HEK293T (cell line): ENCODE measurements at places on chromosomes 6 and 20.

GRCh38 chr20:60001108-60001507 is 42.9 kb downstream of the CDH26 start:
- DNase-seq: no peak

GRCh38 chr6:124869416-124869815 is 92.8 kb upstream of the RNF217 start:
- no peak for DNase-seq

DNA sequence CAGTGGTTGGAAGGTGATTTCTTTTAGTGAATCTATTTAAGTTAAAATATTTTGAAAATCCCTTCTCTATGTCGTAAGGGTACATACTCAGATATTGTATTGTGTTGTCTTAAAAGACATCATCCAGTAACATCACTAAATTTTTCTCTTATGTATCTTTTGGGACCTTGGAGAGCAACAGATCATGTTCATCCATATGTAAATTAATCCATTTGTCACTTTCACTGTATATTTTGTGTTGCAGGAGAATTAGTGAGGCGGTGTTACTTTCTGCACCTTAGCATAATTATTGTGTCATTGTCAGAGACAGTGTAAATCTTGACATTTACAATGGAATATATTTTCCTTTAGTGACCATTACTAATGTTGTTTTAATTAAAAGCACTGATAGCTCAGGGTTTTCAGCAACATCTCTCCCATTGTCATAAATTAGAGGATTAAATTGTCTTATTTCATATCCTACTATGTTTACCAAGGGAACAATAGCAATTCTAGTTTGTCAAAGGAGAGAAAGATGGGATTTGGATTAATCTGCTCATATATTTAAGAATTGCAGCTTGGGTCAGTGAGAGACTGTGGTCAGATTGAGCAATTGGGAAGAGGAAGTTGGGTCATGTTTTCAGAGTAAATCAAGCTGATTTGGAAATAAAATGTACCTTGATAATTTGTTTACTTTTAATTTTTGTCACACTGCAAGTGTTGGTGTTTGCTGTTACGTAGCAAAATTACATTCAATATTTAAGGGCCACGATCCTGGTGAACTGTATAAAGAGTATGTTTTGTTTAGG is 22.7 kb downstream of the DOK5 start:
- DNase-seq: no peak

GRCh38 chr20:63955827-63956663 is at the start of gene UCKL1:
TSS of gene UCKL1 (minus strand) at chr20:63956416. CDS start at chr20:63956372, 44 bp downstream.
- DNase-seq: peak; percentile 87

GRCh38 chr20:10462516-10462915 is 27.4 kb downstream of the SLX4IP start:
- DNase-seq: no peak

- DNase-seq: no peak
Measured at GRCh38 chr20:14553774-14554534, 216.5 kb upstream of the FLRT3 start.

- no peak for DNase-seq
Measured at GRCh38 chr20:48678421-48678820, 149.4 kb downstream of the PREX1 start.

DNA sequence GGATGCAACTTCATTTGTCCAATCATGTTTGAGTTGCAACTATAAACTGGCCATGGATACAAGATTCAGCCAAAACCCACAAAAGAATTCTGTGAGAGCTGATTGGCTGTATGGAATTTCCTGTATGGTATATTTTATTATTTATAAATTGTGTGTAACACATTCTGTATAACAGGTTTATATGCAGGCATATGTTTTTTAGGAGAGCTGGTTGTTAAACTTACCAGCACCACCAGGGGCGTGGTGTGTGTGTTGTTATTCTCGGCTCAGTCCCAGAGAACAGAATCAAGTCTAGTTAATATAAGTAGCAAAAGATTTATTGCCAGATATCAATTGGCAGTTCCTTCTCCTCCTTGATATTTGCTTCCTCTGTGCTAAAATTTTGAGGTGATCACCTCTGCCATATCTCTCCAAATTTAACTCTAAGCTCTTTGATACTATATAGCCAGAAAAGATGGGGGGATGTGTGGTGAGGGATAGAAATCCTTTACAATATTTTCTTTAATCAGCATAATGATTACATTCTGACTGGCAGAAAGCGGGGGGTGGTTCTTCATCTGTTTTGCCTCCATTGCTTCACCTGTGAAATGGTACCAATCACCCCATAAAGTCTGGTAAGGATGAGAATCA is 22.9 kb downstream of the CNBD2 start:
- DNase-seq: peak; percentile 57
